ENCODE measurements at places on chromosomes 12 and 14.

GRCh38 chr12:27906658-27907473 is 65.7 kb downstream of the PTHLH start:
- no peak for DNase-seq

GRCh38 chr12:16090974-16091373 is 179.8 kb downstream of the DERA start:
- DNase-seq: no peak

DNA sequence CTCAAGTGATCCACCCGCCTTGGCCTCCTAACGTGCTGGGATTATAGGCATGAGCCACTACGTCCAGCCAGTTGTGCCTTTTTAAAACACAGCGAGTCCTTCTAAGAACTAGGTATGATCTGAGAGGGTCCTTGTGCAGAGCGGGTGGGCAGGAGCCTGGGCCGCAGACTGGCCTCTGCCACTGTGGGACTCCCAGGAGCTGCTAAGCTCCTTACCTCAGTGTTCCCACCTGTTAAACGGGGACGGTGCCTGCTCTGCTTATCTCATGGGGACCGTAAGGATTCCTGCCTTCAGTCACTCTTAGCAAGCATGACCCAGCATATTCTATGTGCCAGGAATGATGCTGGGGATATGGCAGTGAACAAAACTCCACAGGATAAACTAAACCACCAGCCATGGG is 136.9 kb downstream of the RBM19 start:
- no peak for DNase-seq

- DNase-seq: no peak
Measured at GRCh38 chr12:16499611-16500010, 106.4 kb downstream of the LMO3 start.

GRCh38 chr12:93778306-93778705 is 101.1 kb downstream of the CRADD start:
- DNase-seq: no peak

- no peak for DNase-seq
Measured at GRCh38 chr12:27400856-27401354, 45.6 kb upstream of the SMCO2 start.

DNA sequence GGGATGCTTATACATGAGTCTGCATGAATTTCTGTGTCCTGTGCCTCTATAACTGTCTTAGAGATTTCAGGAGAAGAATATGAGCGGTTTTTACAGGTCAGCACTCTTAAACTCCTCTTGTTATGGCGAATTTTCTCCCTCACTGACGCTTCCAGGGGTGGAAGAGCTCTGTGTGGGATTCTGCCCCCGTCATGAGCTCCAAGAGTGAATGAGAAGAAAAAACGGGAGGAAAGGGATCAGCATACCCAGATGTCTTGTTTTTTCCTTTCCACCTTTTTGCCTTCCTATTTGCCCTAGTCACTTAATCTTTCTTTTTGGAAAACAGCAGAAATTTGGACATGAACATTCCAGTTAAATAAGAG is 651 bp downstream of the PFKM start:
- DNase-seq: no peak

- peak; percentile 92 for DNase-seq
Measured at GRCh38 chr12:62466594-62467491, at the start of gene MON2. TSS of gene MON2 (plus strand) at chr12:62466826. CDS start at chr12:62467208, 382 bp downstream.

GRCh38 chr12:51972849-51973273 is 21.4 kb downstream of the ACVR1B start:
- no peak for DNase-seq

DNA sequence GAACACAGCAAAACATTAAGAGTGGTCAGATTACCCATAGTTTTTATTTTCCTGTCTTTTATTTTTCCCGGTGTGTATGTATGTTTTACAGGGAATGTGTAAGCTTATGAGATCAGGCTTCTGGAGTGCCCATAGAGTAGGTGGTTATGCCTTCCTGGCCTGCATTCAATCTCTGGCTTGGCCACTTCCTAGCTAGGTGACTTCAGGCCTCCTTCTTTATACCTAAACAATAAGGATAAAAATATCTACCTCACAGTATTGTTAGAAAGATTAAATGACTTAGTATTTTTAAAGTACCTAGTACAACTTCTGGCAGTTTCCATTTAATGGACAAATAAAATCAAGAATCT is 42.4 kb downstream of the ITPR2 start:
- no peak for DNase-seq

DNA sequence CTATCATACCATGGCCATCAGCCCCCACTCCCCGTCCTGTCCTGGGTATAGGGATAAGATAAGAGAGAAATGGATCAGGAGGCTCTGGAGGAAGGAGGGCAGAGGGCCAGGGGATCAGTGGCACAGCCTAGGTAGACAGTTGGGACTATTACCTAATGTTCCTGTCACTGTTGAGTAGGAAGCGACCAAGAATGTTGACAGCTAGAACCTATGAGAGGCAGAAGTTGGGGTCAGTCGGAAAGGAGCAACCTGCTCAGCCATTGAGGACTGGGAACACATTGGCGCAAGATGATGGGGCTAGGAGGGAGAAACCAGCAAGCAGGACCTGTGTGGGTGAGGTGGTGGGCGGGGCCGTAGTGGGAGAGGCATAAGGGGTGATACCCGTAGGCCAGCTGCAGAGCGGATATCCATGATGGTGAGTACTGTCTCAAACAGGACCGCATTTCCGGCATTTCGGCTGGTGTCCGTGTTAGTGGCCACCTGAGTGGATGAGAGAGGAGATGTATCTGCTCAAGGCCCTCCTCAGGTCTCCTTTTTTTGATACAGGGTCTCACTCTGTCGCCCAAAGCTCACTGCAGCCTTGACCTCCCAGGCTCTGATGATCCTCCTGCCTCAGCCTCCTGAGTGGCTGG is 3.3 kb downstream of the AP1G2 start:
- DNase-seq: no peak

DNA sequence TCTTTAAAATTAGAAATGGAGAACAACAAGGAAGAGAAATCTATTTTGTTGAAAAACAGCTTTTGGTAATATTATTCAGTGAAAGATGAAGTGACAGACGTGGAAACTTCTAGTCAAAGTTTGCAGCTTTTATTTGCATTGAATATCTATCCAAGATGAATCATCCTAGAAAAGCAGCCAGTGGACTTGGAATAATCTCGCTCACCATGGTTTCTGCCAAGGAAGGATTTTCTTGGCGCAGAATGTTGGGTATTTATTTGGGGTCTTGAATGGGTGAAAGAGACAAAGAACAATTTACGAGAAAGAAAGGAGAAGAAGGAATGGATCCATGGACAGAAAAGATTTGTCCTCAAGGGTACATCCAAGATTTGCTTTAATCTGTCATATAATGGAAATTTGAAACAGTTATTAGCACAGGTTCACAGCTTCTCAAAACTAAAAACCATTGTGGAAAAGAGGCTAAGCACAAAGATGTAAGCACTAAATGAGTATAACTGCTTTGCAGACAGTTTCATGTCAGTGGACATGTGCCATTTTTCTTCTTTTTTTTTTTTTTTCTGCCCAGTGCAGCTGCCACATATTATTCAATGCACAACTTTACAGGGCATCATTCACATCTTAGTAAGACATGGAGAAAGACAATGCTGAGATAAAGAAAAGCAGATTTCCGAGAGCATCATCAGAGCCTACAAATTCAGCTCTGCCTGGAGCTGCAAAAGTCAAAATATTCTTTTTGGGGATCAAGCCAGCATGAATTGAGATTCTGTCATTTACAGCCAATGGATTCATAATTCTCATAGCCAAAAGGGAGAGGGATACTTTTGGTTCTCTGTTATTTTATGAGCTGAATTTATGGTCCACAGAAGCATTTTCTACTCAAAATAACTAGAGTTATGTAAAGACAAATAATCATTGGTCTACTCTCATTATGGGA is 333.7 kb downstream of the DAD1 start:
- no peak for DNase-seq

- DNase-seq: no peak
Measured at GRCh38 chr12:27907766-27908165, 64.8 kb downstream of the PTHLH start.

DNA sequence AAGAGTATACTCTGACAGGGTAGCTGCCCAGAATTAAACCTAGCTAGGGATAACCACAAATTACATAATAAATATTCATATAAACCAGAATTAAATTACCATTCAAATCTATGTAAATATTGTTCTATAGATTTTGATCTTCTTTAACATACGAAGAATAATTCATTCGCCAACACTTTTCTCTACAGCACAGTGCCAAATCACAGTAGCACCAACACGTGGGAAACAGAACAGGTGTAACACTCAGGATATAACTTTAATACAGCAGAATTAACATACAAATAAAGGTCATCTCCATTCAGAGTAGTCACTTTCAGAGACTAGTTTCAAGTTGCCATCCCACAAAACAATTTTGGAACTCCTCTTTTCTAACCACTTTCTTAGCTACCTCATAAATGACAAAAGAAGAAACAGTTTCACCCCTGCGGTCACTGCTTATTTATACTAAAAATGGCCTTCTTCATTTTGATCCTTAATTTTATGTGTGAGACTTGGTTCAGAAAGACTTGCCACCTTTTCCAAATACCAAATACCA is 15.7 kb downstream of the OSBPL8 start:
- DNase-seq: no peak

DNA sequence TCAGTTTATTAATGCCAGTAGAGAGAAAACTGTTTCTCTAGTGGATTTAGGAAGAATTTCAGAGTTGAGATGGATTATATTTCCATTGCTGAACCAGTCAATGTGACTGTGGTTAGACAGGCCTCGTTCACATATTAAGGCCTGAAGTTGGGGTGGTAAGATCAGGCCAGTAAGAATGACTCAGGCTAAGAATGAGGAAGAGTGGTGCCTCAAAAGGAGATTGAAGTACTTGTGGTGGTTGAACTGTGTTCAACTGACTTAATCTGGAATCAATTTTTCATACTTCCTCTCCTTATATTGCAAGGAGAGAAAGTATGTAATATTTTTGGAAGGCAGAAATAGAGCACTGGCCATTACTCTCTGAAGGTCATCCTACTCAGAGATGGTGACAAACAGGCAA is 37.8 kb upstream of the ATF7IP start:
- no peak for DNase-seq

GRCh38 chr14:103871596-103872480 is 24.5 kb upstream of the PPP1R13B start:
- DNase-seq: peak; percentile 75

GRCh38 chr12:6778574-6779550 is 6.5 kb downstream of the LAG3 start:
- peak; percentile 91 for DNase-seq

GRCh38 chr12:87828382-87828973 is 200.7 kb downstream of the C12orf50 start:
- no peak for DNase-seq

DNA sequence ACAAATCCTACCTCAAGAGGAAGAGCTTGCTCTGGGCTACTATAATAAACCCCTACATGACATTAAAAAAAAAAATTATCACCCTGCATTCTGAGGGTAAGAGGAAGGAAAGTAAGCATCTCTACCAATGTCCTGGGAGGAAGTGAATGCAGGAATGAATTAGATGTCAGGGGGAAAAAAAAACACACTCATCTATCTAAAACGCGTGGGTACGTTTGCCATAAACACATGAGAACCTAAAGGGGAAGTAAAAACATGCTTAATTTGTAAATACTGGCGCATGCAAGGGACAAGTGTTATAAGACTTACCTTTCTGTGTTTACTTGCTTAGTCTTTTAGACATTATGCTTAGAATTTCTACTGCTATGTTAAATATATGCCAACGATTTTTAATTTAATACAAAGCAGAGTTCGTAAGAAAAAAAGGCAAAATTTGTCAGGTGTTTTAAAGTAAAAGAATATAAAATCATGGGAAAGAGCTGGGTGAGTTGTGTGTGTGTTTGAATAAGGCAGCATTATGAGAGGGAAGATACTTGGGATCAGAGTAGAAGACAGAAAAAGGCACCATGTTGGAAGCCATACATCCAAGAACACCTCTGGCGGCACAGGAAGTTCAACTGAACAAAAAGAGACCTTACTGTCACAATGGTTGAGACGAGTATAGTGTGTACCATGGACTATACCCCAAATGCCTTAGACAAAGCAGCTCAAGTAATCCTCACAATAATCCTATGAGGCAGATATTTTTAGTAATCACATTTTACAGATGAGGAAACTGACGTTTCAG is 1.5 kb downstream of the TMED8 start:
- no peak for DNase-seq

DNA sequence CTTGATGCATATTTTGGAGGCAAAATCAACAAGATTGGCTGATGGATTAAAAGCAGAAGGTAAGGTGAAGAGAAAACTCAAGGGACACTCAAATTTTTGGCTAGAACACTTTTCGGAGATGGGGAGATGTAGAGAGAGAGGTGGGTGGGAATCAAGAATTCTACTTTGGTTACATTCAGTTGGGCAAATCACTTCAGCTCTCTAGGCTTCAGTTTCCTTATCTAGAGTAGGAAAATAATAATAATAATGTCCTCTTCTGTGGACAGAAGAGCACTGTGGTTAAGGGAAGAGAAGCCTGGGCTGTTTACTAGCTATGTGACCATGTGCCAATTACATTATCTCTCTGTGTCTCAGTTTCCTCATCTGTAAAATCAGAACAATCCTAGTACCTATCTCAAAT is 23.4 kb upstream of the DHRS2 start:
- no peak for DNase-seq

DNA sequence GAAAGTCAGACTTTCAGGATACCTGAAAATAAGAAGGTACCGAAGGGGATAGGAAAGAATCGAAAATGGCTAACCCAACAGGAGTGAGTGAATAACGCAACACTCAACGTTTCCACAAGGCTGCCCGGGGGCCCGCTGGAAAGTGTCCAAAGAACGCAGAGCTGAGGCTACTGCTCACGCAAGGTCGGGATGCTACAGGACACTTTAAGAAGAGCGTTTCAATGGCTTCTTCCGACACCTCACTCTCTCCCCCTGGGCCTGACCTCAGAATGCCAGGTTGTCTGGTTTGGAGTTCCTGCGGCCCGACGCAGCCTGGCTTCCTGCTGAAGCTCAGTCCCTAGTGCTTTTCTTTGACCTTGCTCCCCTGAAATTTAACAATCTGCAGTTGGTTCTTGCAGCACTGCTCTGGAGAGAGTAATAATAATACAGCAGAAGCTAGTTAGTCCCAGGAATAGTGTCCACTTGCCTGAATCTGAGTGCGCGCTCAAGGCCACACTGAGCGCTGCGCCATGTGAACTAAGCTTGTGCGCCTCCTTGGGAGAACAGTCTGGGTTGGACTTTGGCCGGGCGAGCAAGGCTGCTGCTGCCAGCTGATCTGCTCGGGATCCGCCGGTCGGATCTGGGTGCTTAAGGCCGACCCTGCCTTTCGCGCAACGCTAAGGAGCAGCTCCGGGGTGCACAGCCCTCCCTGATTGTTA is 2.0 kb upstream of the ALX1 start:
- DNase-seq: no peak

DNA sequence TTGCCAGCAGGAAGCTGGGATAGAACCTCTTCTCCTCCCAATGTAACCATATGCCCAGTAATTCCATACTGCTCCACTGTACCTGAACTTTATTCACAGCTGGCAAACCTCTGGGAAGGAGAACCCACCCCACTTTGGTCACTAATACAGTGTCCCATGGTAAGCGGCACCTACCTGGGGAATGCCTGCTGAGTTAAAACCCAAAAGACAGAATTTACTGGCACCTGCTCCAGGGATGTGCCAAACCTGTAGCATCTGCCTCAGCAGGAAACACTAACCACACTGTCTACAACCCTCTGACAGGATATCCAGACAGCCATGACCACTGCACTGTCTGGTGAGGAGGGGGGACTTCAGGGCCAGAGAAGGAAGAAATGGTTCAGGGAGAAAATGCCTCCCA is 26.6 kb downstream of the DDX24 start:
- no peak for DNase-seq
